Fibroblast of skin of abdomen (primary cell): ENCODE measurements at places on chromosomes 7 and 10.
A peak's percentile ranks its signal among the peaks of the same experiment; 100 is the strongest.

GRCh38 chr10:71927776-71928592 is 36.2 kb upstream of the CHST3 start:
- DNase-seq, result peak; percentile 43

- no peak for DNase-seq
Observed at GRCh38 chr7:77482015-77482414, 55.1 kb upstream of the PTPN12 start.

- no peak for DNase-seq
Observed at GRCh38 chr7:30973292-30973691, 9.5 kb downstream of the GHRHR start.

DNA sequence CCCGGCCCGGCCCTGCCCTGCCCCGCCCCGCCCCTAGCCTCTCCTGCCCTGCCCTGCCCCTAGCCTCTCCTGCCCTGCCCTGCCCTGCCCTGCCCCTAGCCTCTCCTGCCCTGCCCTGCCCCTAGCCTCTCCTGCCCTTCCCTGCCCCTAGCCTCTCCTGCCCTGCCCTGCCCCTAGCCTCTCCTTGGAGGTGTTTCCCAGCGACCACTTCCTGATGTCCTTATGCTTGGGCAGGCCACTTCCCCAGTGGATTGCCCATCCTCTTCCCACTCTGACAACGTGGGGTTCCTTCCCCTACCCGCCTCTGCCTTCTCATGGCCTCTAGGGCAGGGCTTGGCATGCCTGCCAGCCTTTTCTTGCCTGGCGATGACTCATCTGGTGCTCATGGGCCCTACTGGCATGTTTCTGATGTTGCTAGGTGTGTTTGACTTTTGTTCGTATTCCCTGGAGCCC is 21.2 kb downstream of the PRXL2A start:
- DNase-seq, result no peak

GRCh38 chr10:7488418-7488829 is 77.6 kb upstream of the SFMBT2 start:
- peak; percentile 27 for DNase-seq

- no peak for DNase-seq
Observed at GRCh38 chr7:92615861-92616260, 25.7 kb upstream of the FAM133B start.

DNA sequence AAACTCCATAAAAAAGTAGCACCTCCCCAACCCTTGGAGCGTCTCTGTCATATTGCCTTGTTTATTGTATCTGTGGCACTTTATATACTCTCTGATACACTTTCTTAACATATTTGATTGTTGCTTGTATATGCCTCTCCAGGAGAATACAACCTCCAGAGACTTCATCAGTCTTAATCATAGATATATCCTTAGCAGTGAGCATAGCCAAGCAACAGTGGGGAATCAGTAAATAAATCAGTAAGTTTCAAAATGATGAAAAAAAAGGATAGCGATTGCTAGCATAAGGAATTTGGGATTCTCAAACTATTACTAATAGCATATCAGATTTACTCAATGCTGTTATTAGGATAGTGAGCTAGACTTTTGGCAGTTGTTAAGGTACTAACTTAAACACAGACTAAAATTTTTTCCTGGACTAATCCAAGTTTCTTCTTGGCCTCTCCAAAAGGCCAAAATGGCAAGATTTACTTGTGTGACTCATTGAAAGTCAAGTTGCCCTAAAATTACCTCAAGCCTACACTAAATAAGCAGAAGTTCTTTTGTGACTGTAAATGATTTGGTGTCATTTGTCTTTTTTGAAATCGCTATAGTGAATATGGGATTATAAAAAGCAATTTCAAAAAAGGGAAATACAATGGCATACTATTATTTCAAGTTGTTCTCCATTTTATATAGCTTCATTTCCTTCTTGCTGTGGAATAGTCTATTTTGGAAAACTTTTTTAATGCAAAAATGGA is 177.9 kb downstream of the CHN2 start:
- peak; percentile 14 for DNase-seq

GRCh38 chr10:118610577-118610976 is 15.1 kb upstream of the PRLHR start:
- DNase-seq, result no peak

DNA sequence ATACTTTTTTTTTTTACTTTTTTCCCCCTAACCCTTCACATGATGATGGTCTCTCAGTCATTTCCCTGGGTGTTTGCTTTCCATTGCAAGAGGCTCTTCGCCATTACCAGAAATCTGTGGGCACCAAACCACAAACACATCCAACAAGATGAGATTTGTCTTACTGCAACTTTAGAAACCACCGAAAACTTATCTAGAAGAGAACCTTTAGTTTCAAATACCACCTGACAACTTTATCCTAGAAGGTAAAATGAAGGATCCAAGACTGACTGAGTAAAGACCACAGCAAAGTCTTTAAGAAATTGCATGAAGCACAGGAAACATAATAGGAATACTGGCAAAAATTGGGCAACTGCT is 363.3 kb upstream of the MBL2 start:
- no peak for DNase-seq

- DNase-seq, result no peak
Observed at GRCh38 chr10:91022924-91023699, 102.2 kb upstream of the ANKRD1 start.

DNA sequence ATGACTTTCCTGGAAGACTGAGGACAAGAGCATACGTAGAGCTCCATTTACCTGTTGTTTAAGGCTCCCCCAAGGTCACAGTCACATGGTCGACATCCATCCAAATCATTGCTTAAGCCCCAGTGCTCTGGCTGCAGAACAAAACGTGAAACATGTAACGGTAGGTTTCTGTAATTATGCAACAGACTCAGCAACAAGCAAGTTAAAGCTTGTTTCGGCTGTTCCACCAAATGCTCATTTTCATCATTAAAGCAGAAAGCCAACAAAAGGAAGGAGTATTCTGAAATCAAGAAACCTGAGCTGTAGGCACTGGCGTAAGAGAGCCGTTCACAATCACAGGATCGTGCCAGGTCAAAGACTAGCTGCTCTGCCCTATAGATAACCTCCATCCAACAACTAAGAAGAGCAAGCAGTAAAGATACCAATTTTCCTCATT is 30.0 kb downstream of the LAMB1 start:
- DNase-seq, result no peak

DNA sequence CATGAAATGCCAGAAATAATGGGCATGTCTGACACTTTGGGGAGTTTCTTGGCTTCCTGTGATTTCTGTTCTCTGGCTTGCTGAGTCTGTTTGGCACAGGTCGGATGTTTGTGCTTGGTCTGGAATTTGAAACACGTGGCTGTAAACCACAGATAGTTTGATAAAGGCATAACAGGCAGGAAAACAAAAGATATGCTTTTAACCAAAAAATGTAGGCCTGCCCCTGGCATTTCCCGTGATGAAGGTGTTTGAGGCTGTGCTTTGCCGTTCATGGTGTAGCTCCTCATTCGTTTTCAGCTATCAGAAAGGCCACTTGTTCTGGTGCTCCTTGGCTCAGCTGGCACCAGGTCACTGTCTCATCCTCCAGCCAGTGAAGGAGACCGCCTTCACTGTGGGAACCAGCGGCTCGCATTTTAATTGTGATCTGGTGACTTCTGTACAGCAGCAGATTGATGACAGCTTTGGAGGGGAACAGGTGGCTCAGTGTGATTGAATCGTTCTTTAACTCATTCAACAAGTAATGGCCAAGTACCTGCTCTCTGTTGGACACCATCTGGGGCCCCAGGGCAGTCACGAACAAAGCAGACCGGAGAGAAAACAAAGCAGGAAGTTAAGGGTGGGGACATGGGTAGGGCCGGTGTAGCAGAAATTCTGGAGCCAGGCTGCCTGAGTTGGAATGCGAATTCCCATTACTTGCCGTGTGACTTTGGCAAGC is 111.5 kb downstream of the CCNY start:
- peak; percentile 63 for DNase-seq

DNA sequence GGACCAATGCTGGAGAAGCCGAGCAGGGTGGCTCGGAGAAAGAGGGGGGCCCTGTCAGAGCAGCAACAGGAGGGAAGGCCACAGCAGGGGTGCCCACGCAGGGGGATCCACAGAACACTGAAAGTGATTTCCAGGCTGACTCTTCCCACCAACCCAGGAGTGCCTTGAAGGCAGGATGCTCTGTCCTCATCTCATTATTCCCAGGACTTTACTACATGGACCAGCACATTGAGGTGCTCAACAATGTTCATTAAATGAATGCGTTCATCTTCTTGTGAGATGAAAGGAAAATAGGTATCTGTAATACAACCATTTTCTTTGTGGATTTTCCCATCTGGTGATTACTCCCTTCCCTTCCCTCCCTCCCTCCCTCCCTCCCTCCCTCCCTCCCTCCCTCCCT is 71.0 kb downstream of the COL26A1 start:
- no peak for DNase-seq
